GM03348 (cell line): ENCODE measurements at places on chromosomes 7 and 10.

- DNase-seq = peak; percentile 25
These were observed 126.6 kb upstream of the RAB11FIP2 start for GRCh38 chr10:118173296-118173695.

DNA sequence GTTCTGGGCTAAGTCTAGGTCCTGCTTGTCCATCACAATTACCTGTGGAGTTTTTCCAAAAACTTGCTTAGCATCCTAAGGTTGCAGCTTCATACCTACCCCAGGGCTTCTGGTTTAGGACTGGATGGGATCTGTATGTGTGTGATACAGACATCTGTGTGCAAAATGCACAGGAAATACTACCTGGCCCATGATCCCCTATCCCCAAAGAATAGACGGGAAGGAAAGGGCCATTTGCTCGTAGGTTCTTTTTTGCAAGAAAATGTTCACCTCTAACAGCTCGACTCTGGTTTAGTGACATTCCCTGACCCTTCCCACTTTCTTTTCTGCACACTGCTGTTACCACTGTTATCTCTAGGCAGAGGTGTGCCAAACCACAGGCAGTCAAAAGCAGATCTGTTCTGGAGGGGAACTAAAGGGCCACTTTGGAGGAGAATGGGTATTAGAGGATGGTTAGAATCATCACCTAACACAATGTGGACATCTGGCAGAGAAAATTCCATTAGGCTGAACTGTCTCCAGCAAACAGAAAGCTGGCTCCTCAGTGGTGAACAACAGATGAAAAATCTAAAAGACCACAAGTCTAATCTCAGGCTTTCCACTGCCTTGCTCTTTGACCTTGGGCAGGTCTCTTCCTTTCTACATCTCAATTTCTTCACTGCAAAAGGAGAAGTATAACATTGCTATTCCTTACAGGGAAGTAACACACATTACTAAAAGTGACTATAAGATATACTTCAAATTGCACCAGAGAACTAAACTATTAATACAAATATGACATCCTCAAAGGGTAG is 107.4 kb downstream of the UBE2H start:
- DNase-seq = peak; percentile 64

DNA sequence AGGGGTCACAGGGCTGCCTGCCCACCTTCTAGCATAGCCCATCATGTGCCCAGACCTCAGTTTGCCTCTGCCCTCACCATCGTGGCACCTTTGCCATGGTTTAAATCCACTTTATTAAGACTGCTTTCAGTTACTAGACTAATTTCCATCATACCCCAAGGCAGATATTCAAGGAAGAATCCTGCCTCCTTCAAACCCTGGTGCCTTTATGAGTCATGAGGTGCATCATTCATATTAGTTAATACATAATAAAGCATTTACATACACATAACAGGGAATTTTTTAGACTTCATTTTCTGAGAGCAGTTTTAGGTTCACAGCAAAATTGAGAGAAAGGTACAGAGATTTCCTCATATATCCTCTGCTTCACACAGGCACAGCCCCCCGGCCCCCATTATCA is 62.8 kb downstream of the CXCL12 start:
- no peak for DNase-seq

DNA sequence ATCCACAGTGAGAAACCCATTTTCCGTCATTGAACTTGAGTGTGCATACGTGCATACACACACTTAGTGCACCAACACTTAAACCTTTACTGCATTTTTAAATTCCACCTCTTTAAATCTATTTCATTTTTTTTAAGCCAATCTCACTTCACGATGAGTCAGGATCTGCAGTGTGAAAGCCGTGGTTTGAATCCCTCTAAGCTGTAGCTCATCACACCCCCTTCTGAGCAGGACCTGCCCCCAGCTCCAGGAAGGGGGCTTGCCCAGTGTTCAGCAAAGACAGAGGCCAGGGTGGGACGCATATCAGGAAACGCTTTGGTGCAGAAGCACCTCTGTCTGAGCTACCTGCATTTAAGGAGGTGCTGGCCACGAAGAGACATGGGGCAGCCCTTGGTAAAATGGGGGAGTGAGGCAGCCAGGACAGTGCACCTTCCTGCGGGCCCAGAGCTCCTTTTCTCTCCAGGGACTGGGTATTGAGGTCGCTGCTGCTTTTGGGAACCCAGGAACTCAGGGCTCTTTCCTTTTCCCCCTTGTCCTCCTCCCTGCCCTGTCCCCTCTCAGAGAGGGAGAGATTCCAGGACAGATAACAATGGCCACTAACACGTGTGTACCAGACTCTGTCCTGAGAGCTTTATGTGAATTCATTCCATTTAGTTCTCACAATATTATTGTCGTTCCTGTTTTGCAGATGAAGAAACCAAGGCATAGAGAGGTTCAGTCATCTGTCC is 21.7 kb downstream of the ZNF316 start:
- DNase-seq = no peak

DNA sequence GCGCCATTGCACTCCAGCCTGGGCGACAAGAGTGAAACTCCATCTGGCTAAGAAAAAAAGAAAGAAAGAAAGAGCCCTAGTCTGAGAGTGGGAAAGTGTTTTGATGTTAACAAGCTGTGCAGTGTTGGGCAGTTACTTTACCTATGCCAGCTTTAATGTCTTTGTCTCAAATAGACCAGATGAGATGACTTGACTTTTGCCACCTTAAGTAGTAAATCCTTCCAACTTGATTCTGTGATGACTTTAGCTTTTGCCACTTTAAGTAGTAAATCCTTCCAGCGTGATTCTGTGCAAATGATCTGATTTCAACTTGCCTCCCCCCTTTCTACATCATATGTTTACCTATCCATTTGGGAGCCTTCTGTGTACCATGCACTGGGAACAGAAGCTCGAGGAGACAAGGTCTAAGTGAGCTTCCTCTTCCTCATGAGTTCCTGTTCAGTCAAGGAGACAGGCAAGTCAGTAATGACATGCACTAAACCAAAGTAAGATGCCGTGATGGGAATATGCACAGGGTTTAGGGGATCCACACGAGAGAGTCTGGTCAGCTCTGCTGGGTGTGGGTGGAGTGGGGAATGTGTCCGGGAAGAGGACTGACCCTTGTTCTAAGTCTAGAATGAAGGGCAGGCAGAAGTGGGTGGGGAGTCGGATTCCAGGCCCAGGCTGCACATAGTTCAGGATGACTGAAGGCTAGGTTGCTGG is 17.2 kb downstream of the INPP5F start:
- peak; percentile 42 for DNase-seq

- DNase-seq = no peak
These were observed 7.9 kb downstream of the RPA3 start for GRCh38 chr7:7710469-7710868.

- DNase-seq = no peak
These were observed 5.4 kb downstream of the TBATA start for GRCh38 chr10:70779511-70780369.

GRCh38 chr7:51950813-51951212 is 634.2 kb upstream of the COBL start:
- no peak for DNase-seq

DNA sequence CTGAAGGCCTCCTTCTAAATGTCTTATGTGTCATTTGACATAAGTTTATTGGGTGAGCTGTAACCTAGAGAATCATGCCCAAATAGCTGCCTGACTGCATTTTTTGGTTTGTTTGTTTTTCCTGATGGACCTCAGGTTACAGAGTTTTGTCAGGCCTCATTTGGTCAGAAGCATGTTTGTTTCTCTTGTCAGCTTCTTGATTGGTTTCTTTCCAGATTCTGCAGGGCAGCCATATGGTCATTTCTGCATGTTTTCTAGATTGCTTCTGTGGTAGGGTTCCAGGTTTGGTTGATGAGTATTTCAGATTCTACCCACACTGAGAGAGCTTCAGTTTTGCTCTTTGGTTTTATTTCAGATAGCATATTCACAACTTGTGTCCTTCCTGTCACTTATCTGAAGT is 28.0 kb downstream of the GLCCI1 start:
- DNase-seq = peak; percentile 26

GRCh38 chr7:73470208-73470607 is 36.6 kb downstream of the FZD9 start:
- DNase-seq = no peak

DNA sequence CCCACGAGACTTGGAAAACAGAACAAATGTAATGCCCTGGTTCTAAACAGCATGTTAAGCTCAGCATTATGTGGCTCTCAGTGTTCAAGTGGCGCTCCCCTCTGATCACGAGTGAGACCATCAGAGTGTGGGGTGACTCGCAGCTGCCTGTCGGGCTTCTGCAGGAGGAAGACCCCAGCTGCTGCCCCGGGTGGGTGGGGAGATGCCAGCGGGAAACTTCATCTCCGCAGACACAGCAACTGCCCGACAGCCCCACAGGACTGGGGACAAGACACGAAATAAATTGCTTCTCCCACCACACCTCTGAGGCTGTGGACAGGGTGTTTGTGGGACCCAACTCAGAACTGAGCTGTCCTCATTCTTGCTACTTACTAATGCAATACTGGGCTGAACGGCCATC is 126.3 kb upstream of the KIF5B start:
- DNase-seq = no peak

DNA sequence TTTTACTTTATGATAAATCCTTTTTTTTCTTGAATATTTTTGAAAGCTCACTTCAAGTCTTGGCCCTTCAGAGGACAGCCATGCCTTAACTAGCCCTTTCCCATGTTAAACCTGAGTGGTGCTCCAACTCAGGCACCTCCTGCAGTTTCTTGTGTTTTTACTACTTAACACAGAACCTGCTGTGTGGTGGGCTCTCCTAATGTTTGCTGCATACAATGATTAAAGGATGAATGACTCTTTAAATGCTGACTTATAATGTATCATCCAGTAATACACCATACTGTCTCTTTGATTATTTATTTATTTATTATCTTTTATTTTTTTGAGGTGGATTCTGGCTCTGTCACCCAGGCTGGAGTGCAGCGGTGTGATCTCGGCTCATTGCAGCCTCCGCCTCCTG is 179.4 kb downstream of the SEMA3E start:
- no peak for DNase-seq

DNA sequence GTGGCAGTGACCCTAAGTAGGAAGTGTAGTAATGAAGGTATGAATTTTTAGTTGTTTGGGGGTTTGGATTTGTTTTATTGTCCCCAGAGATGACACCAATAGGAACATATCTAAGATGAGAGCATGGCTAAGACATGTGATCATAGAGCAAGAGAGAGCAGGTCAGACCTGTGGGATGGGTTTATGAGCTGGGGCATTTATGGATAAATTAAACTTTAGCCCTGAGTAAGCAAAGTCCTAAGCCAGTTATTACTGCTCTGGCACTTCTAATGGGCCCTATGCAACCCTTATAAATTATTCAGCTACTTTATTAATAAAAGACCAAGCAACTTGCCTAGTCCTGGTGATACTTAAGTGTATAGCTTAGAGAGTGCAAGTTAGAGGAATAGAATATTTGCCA is 85.1 kb downstream of the LRRC4 start:
- no peak for DNase-seq

- no peak for DNase-seq
These were observed 144.3 kb downstream of the FZD1 start for GRCh38 chr7:91408388-91409154.

GRCh38 chr7:151399906-151400305 is 9.9 kb downstream of the WDR86 start:
- no peak for DNase-seq

DNA sequence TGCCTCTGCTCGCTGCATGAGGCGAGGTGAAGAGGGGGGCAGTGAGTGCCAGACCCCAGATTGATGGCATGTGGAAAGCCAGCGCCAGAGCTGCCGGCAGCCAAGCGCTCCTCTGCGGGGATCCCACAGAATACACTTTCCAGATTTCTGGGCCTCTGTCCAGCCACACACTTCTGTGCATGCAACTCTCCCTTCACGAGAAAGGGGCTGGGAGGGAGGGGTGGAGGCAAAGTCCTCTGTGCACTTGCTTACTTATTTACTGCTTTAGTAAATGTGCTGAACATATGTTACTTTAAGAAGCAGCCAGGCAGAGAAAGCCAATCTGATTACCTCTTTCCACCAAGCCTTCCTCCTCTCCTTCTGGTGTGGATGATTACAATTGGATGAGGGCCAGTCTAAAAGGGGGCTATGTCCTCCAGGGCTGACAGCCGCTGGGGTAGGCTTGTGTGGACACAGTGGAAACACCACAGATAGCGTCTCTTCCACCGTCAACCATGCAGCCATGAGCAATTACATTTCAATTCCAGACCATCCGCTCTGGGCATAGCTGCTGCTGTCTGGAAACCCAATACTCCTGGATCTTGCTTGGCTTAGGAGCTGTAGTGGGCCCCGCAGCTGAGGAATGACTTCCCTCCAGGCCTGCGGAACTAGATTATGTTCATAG is 322.8 kb upstream of the ANKRD30A start:
- peak; percentile 45 for DNase-seq

DNA sequence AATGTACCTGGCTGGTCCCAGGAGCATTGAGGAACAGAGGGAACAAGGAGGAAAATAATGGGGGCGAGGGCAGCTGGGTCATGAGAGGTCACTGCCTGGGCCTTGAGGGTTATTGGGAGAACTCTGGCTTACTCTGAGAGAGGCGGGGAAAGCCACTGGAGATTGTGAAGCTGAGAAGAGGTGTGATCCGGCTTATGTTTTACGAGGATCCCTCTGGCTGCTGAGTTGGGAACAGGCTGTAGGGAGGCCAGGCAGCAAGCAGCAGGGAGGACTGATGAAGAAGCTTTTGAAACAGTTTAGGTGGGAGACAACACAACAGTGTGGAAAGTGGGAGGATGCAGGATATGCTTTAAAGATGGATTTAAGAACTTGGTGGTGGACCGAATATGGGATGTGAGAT is 87.3 kb downstream of the FANK1 start:
- DNase-seq = no peak

GRCh38 chr10:118669020-118669791 is 73.8 kb upstream of the PRLHR start:
- peak; percentile 79 for DNase-seq

DNA sequence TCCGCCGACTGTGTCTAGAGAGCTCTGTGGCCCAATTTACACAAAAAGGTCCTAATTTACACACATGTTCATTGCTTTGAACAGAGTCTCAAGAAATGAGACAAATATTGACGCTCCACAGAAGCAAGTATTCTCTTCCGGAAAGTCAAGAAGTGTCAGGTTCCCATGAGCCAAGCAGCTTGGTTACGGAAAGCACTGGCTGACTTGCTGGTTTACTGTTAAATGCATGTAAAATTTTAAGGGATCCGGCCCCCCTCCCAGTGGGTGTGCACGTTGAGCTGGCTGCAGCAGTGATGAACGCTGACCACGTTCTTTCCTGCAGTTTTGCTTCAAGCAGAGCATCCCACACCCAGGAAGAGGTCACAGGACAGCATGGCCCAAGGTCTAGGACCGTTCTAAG is 76.8 kb downstream of the DIP2C start:
- no peak for DNase-seq

- DNase-seq = no peak
These were observed 363.4 kb upstream of the MKI67 start for GRCh38 chr10:128489324-128490247.

GRCh38 chr10:117710181-117710798 is 167.7 kb downstream of the EMX2 start:
- no peak for DNase-seq
